Umbilical cord (tissue), 2 donors: ENCODE measurements at places on chromosomes 6 and 20.

GRCh38 chr6:34658605-34659265 lies 37.8 kb downstream of the ILRUN start:
- DNase-seq = no peak

DNA sequence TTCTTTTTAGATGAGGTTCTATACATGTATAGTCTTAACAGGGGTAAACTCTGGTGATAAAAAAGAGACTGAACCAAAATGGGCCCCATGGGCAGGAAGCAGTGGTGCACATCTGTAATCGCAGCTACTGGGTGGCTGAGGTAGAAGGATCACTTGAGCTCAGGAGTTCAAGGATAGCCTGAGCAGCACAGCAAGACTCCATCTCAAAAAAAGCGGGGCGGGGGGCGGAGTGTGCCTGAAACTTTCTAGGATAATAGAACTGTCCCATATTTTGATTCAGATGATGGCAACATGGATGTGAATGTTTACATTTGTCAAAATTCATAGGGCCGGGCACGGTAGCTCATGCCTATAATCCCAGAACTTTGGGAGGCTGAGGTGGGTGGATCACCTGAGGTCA lies 48.8 kb upstream of the TAF8 start:
- DNase-seq = no peak

GRCh38 chr20:32564440-32564839 lies 20.7 kb downstream of the NOL4L start:
- no peak for DNase-seq

DNA sequence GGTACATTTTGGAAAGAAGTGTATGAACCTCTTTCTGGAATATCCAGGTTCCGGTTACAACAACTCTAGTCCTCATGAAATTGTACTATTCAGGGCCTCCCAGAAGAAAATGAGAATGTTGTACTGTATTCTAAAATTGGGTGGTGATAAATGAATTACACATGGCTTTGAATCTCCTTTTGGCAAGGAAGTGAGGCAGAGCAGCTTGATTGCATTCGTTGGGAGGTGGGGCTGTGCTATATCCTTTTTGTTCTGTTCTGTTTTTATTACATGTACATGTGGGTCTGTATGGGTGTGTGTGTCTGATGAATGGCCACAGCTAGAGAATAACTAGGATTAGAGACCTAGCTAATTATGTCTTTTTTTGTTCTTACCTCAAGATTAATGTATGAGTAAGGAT lies 37.8 kb upstream of the SNRPB2 start:
- DNase-seq = no peak

DNA sequence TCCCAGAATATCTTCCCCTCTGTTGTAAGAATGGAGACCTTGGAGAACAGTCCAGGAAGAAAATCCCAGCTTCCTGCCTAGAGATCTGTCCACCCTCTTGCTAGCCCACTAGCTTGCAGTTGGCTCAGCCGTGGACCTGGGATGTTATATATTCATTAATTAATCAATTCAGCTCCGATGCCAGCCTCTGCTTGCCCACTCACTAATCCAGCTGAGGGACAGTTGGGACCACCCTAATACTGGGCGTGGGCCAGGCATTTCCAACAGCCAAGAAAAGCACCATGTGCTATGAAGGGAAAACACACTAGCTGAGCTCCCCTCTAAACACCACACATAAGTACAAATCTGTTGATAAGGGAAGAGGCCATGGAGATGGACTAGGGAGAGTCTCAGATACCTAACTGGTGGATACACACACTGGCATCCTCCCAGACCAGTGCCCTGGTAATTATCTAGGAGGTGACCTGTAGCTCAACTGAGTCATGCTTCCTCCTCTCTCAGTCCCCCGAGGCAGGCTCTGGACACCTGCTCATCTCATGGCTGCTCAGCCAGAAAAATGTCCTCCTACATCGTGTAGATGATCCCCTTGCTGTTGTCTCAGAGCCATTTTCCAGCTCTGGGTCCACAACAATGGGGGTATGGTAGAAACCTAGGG lies 78.9 kb downstream of the ANKRD60 start:
- DNase-seq = no peak

GRCh38 chr6:10398446-10399218 lies 16.2 kb downstream of the TFAP2A start:
- DNase-seq = no peak

GRCh38 chr6:62974452-62974851 lies 236.8 kb upstream of the FKBP1C start:
- no peak for DNase-seq

- DNase-seq = no peak
Observed at GRCh38 chr6:25121186-25121585, 158.0 kb upstream of the CARMIL1 start.

GRCh38 chr6:83928286-83928685 lies 68.8 kb downstream of the CYB5R4 start:
- DNase-seq = no peak

GRCh38 chr6:13811627-13812358 lies 2.6 kb downstream of the MCUR1 start:
- DNase-seq = no peak

GRCh38 chr6:32604434-32604877 lies 14.8 kb upstream of the HLA-DRB1 start:
- DNase-seq = no peak

- DNase-seq = no peak
Observed at GRCh38 chr6:110398778-110399177, 16.6 kb downstream of the DDO start.

- peak; percentile 47 for DNase-seq
Observed at GRCh38 chr20:2301164-2301622, 5.4 kb downstream of the TGM3 start.

- DNase-seq = no peak
Observed at GRCh38 chr6:115969930-115970273, 90.8 kb downstream of the FRK start.

DNA sequence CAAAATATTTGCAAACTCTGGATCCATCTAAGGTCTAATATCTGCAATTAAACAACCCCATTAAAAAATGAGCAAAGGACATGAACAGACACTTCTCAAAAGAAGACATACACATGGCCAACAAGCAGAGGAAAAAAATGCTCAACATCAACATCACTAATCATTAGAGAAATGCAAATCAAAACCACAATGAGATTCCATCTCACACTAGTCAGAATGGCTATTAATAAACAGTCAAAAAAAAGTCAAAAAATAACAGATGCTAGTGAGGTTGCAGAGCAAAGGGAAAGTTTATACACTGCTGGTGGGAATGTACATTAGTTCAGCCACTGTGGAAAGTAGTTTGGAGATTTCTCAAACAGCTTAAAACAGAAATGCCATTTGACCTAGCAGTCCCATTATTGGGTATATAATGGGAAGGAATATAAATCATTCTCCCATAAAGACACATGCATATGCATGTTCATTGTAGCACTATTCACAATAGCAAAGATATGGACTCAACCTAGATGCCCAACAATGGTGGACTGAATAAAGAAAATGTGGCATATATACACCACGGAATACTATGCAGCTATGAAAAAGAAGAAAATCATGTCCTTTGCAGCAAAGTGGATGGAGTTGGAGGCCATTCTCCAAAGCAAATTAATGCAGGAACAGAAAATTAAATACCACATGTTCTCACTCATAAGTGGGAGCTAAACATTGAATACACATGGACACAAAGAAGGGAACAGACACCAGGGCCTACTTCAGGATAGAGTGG lies 9.1 kb downstream of the ZNFX1 start:
- DNase-seq = no peak

DNA sequence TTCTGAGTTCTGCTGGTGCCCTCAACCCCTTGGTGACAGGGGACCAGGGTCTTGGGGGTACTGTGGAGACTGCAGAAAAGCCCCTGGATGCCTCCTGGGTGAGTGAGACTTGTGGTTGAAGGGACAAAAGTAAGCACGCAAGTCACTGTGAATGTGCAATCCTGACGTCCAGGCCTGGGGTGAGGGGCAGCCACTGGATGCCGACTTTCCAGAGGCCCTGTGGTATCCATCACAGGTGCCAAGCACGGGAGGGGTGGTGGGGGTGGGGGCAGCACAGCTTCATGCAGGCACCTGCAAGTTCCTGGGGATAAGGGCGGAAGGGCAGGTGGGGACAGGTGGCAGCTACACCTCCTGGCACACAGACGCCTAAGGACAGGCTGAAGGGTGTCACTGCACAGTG lies 20.1 kb upstream of the UBE2V1 start:
- DNase-seq = no peak

- DNase-seq = no peak
Observed at GRCh38 chr6:169792306-169793015, 41.0 kb downstream of the ERMARD start.

GRCh38 chr6:39792540-39793450 lies 619 bp downstream of the DAAM2 start:
- no peak for DNase-seq

- peak; percentile 71 for DNase-seq
Observed at GRCh38 chr20:20003031-20003954, 13.9 kb upstream of the NAA20 start.

DNA sequence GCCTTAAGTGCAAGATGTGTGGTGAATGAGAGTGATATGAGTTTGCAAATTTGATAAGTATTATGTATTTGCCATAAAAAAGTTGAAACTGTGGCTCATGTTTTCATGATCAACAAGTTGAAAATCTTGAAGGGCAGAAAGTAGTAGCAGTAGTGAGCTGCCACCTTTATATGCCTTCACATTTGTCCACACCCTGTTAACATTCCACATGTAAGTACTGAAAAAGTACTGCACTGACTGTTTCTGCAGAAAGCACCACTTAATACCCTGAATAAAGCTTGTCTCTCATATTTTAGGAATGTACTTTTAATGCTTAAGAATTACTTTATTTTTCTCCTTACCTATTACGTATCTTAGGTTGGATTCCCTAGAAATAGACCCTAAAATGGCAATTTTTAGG lies 45.9 kb downstream of the FLRT3 start:
- DNase-seq = peak; percentile 7

DNA sequence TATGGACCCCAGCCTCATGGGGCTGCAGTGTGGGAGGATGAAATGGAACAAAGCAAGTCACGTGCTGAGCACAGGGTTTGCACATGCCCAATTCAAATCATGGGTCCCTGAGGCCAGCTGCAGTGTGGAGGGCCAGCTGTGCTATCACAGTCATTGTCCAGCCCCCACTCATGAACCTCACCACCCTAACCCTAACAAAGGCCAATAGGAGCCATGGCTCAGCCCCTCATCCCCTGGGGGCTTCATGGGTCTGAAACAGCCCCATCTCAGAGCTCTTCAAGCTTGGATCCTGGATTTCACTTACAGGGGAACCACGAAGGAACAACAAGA lies 125.6 kb upstream of the MAFB start:
- no peak for DNase-seq

DNA sequence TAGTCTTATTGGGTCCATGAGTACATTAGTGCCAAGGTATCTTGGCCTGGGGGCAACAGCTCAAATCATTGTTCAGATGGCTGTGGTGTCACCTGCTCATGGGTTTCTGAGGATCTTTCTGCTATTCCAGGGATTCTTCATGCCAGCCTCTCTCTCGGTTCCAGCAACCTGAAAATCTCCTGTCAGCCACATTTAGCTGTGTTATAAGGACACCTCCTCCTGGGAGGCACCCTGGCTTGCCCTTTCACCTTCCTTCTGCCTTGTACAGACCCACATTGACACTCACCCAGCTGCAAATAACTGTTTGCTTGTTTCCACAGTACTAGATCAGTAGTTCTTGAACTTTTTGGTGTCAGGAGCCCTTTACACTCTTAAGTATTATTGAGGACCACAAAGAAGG lies 159.9 kb downstream of the GRM4 start:
- no peak for DNase-seq

DNA sequence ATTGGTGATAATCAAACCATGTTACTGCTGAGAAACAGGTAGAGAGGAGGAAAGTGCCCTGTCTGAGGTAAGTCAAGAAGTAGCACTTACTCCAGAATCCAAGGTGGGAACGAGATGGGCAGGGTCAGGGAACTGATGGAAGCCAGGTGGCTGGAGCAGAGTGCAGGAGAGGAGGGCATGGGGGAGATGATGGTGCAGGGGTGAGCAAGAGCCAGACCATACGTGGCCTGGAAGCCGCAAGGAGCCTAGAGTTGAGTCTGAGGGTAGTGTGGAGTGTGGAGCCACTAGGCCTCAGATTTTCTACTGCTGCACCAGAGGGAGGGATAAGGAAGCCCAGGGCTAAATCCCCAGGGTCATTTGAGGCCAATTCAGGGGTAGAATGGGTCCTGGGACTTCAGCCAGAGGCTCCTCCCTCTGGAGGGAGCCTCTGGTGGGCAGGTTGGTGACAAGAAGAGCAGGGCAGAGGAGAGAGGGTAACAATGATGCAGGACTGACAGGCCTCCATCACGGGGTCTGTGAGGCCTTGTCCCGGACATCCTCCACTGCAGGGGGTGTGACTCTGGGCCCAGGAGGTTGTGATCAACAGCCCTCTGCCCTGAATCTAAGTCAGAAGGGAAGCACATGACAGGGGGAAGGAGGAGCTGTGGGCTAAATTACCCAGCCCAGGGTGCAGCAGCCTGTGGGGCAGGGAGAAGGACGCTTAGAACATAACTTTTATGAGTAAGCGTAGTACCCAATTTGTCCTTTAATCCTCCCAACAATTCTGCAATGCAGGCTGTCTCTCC lies 28.7 kb downstream of the COX4I2 start:
- DNase-seq = no peak

GRCh38 chr6:27531772-27532459 lies 59.0 kb upstream of the ZNF184 start:
- no peak for DNase-seq

DNA sequence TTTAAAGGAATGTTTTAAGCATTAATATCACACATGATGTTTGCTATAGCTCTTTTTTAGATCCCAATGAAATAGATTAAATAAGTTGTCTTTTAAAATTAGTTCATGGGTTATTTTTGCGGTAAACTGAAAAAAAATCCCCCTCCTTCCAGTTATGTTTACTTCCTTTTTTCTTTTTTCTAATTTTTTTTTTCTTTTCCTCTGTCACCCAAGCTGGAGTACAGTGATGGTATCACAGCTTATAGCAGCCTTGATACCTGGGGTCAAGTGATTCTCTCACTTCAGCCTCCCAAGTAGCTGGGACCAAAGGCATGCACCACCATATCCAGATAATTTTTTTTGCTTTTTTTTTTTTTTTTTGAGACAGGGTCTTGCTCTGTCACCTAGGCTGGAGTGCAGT lies 17.8 kb upstream of the SCAF8 start:
- no peak for DNase-seq

- no peak for DNase-seq
Observed at GRCh38 chr6:32818867-32819266, 2.1 kb upstream of the HLA-DOB start.

DNA sequence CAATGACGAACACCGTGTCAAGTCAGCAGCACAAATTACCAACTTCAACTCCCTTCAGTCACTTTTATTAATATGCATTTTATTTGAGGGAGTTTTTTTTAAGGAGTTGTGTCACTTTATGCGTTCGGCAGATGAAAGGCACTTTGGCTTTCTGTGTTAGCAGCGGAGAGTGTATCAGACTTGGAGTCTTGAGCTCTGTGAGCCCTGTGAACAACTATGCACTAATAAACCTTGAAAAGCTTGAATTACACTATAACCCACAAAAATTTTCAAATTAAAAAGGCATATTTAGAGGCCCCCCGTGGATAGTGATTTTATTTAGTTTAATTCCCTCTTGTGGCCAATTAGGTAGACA lies 335.3 kb upstream of the NT5E start:
- no peak for DNase-seq

GRCh38 chr6:33976437-33977360 lies 169.2 kb downstream of the GRM4 start:
- no peak for DNase-seq
